LNCaP clone FGC (cell line): ENCODE measurements at places on chromosomes 2 and 18.

- no peak for DNase-seq
These were observed 68.7 kb downstream of the NETO1 start for GRCh38 chr18:72799106-72799505.

DNA sequence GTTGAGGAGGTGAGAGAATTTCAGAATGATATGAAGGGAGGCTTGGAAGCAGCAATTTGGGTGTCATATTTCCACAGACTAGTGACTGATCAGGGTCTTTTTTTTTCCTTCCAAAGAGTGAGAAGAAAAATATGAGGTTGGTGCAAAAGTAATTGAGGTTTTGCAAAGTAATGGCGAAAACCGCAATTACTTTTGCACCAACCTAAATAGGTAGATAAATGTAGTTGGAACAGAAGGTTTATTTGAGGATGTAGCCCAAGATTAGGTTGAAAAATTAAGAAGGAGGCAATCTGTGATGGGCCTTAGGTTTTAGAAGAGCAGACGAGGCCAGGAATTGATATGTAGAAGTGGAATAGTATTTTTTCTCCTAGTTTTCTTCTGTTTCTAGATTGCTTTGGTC lies 7.8 kb upstream of the LTBP1 start:
- DNase-seq, result no peak

DNA sequence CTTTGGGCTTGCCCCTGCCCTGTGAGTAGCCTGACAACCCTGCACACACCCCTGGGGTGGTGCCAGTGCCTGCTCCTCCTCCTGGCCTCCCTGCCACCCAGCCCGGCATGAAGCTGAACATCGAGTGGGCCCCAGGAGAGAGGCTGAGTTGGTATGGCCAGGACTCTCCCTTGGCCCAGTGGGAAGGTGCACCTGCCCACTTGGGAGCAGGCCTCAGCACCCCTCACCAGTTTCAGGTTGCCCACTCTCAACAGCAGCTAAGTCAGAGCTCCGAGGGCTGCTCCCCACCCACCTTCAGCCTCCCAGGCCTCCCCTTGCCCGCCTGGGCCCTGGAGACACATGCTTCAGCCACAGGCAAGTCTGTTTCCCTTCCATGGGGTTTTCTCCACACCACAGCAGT lies 203.1 kb downstream of the KLHL29 start:
- no peak for DNase-seq

DNA sequence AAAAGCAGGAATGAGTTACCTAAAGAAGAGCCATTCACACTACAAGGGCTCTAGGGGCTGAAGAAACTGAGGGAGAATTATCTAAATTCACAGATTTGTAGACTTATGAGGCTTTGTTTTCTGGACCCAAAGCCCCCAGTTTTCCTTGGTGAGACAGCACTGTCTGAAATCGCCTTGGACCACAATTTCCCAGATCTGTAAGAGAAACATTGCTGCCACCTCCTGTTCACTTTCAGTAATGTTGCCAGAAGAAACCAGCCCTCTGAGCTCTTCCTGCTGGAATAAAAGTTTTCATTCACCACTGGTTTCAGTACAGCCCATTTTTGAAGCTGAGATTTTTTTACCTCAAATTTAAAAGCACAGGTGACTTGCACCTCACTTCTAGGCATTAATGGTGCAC lies 169.2 kb downstream of the CDH20 start:
- no peak for DNase-seq

- no peak for DNase-seq
These were observed 110.4 kb upstream of the RAB27B start for GRCh38 chr18:54717673-54718407.
